Smooth muscle cell of trachea (primary cell): ENCODE measurements at places on chromosomes 6 and 20. TPM values are rescaled to one million over a fixed set of nuclear protein-coding genes. Genes with fewer than 3 reads are reported as not detected.

ADGRG6 gene
- total RNA-seq, result 0.33 and 1.7 TPM in 2 replicates

PDE10A gene
- 1.5 and 2.5 TPM in 2 replicates for total RNA-seq

ASIP gene
- total RNA-seq, result not detected in 2 replicates

NFS1 gene
- 42.8 and 65.7 TPM in 2 replicates for total RNA-seq

OR2B6 gene
- not detected in 2 replicates for total RNA-seq

LGSN gene
- total RNA-seq, result under 0.01 TPM in 1 of 2 replicates, not detected in the other

NKAIN2 gene
- total RNA-seq, result not detected in 2 replicates

EGFL8 gene
- total RNA-seq, result 0.66 and 1.9 TPM in 2 replicates

SERPINB6 gene
- total RNA-seq, result 105 and 148 TPM in 2 replicates

SRMS gene
- not detected in 2 replicates for total RNA-seq
